Activated CD8-positive, alpha-beta T cell treated with anti-CD3 and anti-CD28 coated beads, Interleukin-2, amount 10 ng/mL, durations not matched to agents 7 days and 5 days (primary cell): ENCODE measurements at places on chromosomes 16 and 17.

DNA sequence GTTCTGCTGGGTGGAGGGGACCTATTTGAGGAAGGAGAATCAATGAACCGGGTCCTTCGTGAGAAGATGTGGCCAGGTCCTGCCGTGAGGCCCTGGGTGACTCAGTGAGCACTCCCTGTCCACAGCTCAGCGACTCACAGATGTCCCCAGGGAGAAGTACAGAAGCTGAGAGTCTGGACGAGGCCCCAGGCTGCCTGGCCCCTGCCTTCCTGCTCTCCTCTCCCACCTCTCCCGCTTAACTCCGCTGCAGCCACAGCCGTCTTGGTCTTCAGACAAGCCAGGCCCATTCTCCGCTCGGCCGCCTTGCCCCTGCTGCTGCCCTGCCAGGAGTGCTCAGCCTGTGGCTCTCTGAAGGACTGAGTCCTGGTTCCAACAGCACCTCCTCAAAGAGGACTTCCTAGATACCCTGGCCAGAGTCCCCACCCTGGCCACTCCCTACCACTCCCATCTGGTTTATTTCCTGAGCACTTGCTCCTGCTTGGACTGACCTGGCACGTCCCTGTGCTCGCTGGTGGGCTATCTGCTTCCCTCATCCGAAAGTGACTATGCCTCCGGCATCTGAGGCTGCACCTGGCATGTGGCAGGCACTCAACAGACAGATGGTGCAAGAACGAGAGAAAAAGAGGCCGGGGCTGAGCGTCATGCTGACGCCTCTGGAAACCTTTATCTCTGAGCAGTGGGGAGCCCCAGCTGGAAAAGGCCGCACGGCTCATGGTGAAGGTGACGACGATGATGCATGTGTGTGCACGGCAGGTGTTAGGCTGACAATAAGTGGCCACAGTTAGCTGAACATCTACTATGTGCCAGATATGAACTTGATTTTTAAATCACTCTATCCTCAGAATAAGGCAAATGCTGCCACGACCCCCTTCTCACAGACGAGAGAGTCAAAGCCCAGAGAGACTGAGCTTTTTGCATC lies 9.2 kb upstream of the TNFRSF13B start:
- no peak for DNase-seq

DNA sequence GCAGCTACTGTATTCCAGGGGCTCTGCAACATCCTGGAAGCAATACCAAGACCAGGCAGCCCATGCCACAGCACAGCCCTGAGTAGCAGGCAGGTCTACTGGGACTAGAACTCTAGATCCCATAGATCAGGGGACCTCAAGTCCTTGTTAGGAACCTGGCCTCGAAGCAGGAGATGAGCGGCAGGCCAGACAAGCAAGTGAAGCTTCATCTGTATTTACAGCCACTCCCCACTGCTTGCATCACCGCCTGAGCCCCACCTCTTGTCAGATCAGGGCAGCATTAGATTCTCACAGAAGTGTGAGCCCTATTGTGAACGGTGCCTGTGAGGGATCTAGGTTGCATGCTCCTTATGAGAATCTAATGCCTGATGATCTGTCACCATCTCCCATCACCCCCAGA lies 295.7 kb upstream of the TNRC6C start:
- no peak for DNase-seq

DNA sequence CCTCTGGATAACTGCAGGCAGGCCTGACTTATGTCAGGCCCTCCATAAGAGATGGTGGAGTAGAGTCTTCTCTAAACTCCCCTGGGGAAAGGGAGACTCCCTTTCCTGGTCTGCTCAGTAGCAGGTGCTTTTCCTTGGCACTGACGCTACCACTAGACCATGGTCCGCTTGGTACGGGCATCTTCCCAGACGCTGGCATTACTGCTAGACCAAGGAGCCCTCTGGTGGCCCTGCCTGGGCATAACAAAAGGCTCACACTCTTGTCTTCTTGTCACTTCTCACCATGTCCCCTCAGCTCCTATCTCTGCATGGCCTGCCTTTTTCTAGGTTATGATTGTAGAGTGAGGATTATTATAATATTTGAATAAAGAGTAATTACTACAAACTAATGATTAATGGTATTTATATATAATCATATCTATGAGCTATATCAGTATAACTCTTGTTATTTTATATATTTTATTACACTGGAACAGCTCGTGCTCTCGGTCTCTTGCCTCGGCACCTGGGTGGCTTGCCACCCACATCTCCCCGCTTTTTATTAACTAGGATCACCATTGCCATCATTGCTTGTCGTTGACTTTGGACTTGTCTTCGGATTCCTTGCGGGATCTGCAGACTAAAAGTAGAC lies 59.8 kb upstream of the ARL4D start:
- peak; percentile 73 for DNase-seq

DNA sequence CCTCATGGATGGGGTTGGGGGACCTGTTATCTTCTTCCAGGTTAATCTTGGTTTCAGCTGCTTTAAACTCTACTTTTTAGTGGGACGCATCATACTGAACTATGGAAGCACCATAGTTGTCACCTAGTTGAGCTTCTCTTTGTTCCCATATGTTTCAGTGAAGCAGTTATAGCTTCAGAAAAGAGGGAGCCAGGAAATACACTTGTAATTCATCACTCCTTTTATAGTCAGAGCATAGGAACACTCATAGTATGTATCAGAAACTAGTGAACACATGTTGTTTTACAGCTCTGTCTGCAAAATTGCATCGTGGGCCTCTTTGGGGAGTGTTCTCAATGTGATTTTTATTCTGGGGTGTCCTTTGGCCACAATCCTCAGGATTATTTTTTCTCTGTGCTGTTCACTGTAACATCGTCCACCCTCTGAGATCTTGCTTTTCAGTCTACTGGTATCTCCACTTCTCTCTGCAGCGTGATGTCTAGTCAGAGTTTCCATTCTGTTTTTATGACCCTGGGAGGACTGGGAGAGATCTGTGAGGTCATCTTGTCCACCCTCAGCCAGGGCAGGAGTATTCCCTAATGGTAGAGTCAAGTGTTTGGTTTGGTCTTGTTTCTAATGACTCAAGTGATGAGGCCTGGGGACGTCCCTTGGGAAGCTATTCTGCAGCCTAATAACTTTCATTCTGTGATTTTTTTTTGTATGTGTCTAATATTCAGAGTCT lies 585.4 kb downstream of the WWOX start:
- DNase-seq, result no peak

DNA sequence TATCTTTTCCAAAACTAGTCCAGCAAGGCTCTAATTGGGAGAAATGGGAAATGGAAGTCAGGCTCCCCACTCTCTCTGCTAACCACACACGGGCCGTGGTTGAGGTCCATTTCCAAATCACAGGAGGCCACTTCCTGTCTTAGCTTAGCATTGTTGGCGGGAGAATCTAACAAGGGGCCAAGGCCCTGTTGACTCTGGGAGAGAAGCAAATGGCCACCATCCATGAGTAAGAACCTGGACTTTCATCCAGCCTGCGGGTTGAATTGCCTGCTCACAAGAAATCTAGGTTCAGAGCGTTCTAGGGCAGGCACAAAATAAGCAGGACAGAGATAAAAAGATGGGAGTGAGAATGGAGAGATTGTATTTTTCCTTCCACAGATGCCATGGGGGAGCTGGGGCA lies 5.7 kb downstream of the FAM20A start:
- DNase-seq, result no peak

DNA sequence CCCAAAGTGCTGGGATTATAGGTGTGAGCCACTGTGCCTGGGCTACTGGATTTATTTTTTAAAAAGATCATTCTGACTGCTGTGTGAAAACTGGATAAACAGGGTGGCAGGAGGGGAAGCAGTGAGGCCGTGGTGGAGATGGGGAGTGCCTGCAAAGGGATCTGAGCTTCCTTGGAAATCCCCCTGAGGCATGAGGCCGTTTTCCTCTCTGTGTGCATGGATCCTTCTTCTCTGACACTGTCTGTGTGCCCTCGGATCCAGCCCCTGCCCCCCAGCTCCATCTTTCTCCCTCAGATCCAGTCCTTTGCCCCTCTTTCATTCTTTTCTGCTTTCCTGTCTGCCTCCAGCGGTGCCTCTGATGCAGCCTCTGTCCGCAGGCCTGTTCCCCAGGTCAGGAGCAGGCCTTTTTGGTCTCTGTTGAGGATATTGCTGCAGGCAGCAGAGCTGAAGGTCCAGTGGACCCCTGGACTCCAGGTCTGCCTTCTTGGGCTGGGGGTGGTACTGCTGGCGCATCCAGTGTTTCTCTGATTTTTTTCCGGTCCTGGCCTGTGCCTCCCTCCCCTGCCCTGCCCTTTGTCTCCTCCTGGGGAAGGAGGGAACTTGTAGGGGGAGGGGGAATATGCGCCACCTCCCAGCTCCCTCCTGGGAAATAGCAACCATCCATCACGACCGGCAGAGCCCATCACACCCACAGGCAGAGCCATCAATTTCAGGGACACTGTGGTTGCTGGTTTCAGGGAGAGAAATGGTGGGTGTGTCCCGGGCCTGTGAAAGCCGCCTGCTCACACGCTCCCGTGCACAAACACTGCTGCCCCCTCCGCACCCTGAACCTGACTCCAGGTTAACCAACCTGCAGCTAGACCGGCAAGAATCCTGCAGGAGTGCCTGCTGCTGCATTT lies 17.0 kb downstream of the MGAT5B start:
- no peak for DNase-seq

DNA sequence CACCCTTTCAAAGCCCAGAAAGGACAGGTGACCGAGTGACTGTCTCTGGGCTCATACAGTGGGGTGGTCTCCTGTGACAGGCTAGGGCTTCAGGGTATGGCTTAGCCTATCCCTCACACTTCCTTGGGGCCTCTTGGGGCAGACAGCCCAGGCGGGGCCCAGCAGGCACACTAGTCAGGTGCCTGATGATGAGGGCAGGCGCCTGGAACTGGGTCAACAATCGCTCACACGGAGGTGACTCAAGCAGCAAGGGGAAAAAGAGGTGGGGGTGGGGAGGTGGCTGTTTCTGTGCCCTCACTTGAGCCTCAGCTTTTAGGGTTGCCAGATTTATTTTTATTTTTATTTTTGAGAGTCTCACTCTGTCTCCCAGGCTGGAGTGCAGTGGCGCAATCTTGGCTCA lies 6.4 kb upstream of the GRN start:
- no peak for DNase-seq

DNA sequence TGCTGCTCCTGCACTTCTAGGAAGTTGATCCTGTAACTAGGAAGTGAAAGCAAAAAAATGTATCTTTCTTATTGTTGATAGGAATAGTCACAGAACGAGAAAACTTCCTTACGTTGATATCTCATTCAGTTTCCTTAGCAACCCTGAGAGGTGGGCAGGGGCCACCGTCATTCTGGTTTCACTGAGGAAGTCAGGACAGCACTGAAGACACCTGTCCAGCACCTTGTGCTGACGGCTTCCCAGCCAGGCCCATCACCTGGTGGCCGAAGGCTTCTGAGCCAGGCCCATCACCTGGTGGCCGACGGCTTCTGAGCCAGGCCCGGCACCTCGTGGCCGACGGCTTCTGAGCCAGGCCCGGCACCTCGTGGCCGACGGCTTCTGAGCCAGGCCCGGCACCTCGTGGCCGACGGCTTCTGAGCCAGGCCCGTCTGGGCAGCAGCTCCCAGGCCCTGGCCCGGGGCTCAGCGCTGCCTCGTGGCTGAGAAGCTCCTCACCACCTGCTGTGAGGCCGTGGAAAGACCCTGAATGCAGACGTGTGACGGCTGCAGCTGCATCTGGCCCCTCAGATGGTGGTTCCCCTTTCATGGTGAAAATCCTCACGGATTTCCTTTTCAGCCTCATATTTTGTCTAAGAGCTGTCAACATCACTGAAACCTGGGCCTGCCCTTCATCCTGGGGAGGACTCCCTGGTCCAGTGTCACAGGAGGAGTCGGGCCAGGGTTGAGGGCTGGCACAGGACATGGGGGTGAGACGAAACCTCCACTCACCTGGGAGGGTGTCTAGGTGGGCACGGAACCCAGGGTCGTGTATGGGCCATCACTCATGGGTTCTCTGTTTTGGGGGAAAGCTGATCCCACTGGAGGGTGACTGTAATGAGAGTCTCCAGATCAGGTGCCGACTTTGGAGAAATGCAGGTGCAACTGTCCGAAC lies 33.0 kb upstream of the ZNF750 start:
- no peak for DNase-seq

- no peak for DNase-seq
These were observed 107.6 kb downstream of the TTC19 start for GRCh38 chr17:16107165-16107770.

GRCh38 chr17:70961341-70961740 lies 792.0 kb downstream of the KCNJ2 start:
- no peak for DNase-seq

DNA sequence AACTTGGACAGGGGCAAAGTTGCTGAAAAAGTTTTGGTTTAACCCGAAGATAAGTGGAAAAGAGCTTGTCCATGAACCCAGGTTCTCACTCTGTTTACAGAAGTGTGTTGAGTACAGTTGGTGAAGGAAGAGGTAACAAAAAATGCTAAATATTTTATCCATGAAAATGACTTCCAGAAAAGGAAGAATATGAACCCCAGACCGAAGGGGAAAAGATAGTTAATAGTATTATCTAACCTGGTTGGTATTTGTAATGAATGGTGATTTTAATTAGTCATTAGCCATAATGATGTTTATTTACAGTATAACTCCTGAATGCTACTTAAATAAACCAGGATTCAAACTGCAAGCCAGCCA lies 574 bp upstream of the TMEM106A start:
- DNase-seq, result no peak

DNA sequence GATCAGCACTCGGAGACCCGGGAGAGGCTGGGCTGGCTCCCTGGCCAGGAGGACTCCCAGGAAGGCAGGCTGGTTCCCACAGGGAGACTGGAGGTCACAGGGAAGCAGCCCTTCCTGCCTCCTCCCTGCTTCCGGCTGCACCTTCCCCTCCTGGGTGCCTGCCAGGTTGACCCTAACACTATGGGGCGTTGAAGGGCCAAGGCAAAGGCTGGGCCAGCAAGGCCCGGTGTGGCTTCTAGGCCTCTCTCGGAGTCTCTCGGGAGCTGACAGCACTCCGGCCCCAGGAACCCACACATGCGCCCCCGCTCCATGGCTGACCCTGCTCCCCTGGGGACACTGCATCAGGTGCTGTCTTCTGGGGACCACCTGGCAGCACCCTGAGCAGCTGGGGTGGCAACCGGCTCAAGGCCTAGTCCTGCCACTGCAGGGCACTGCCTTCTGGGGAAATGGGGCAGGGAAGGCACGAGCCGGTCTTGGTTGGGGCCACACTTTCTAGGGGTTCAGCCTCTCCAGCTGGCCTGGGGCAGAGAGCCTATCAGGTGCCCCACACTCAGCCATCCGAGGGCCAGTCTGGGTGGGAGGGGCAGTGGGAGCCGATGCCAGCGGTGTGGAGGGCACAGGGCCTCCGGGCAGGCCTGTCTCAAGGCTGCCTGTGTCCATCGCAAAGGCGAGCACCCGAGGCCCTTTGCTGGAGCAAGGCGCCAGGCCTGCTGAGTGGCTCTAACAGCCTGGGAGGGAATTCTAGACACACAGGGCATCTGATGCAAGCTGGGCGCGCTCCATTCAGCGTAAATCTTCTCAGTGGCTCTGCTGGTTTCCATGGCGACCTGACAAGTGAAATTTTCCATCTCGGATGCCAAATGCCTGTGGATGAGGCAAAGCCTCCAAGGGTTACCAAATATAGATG lies 5.6 kb upstream of the MTSS2 start:
- DNase-seq, result no peak

GRCh38 chr16:89660146-89660545 lies 2.5 kb downstream of the SPATA33 start:
- DNase-seq, result no peak

- no peak for DNase-seq
These were observed 4.3 kb upstream of the XYLT1 start for GRCh38 chr16:17475104-17475503.
